ENCODE measurements at places on chromosomes 2 and 18.

- no peak for DNase-seq
Observed at GRCh38 chr2:61117534-61117933, 44.5 kb upstream of the C2orf74 start.

DNA sequence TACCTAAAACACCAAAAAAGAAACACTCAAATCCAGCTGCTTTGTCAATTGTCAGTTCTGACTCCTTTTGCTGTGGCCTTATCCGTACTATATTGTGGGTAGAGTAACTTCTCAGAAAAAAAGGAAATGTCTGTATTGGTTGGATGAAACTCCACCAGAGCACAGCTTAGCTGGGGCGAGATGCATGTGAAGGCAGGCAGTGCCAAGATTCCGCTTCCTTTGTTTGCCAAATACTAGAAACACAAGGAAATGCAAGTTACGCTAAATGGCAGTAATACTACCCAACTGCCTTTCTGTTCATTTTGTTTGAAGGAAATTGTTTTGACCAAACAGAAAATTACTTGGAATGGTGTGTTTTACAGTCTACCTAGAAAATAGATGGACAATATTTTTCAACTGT lies 10.0 kb downstream of the KLF11 start:
- no peak for DNase-seq

DNA sequence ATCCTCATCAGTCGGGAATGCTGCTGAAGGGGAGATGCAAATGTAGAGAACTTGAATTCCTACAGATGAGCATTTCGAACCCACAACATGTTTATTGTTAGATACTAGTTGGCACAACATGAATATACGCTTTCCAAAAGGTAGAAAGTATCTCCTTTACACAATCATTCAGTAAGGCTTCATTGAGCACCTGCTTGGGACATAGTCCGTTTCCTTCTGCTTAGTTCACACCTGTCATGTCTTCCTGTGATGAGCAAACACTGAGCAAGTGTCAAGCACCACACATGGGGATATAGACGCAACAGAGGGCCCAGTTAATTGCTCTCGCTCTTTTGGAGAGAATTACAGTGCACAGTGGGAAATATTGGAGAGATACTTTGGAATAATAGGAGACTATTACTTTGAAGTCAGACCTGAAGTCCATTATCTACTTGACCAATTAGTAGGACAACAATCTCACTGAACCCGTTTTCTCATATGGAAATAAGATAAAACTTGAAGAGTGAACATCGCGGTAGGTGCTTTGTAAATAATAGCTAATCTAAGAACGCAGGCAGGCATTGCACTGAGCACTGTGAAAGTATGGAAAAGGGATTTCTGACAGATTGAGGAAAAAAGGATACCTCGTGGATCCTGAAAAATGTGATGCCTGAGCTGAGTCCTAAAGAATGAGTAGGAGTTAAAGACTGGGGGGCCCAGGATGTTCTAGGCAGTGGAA lies 1.2 kb downstream of the CPSF3 start:
- no peak for DNase-seq

GRCh38 chr2:127448526-127448925 lies 30.3 kb downstream of the PROC start:
- no peak for DNase-seq

DNA sequence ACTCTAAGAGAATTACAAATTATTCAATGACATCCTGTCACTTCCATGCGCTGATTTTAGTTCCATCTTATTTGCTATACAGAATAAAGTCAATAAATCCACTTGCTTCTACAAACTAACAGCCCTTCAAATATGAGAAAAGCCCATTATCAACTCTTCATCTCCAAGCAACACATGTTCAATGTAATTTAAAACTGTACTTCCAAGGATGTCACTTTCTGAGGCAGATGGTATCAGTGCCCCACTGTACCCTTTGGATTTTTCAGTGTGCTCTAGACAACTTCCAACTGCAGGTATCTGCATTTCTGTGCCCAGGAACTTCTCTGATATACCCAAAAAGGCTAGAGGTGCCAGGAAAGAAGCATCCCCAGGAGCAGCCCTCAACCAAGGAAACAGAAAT lies 87.6 kb downstream of the SMAD2 start:
- no peak for DNase-seq

GRCh38 chr2:230512955-230513748 lies 97.2 kb downstream of the SP100 start:
- no peak for DNase-seq

- DNase-seq, result no peak
Observed at GRCh38 chr2:240508832-240509545, 48.8 kb downstream of the ANKMY1 start.

DNA sequence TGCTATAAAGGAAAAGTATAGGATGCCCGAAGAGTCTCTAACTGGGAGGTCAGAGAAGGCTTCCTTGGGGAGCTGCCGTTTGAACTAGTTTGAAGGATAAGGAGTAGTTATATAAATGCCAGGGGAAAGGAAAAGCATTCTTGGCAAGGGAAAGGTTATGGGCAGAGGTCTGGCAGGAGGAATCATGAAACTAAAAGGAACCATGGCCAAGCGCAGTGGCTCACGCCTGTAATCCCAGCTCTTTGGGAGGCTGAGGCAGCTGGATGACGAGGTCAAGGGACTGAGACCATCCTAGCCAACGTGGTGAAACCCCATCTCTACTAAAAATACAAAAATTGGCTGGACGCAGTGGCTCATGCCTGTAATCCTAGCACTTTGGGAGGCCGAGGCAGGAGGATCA lies 100.6 kb upstream of the MSH2 start:
- no peak for DNase-seq

- DNase-seq, result no peak
Observed at GRCh38 chr2:15315411-15315810, 245.7 kb downstream of the NBAS start.

GRCh38 chr2:96885432-96886347 lies 15.8 kb upstream of the SEMA4C start:
- no peak for DNase-seq

GRCh38 chr2:769771-770170 lies 92.6 kb upstream of the TMEM18 start:
- no peak for DNase-seq

DNA sequence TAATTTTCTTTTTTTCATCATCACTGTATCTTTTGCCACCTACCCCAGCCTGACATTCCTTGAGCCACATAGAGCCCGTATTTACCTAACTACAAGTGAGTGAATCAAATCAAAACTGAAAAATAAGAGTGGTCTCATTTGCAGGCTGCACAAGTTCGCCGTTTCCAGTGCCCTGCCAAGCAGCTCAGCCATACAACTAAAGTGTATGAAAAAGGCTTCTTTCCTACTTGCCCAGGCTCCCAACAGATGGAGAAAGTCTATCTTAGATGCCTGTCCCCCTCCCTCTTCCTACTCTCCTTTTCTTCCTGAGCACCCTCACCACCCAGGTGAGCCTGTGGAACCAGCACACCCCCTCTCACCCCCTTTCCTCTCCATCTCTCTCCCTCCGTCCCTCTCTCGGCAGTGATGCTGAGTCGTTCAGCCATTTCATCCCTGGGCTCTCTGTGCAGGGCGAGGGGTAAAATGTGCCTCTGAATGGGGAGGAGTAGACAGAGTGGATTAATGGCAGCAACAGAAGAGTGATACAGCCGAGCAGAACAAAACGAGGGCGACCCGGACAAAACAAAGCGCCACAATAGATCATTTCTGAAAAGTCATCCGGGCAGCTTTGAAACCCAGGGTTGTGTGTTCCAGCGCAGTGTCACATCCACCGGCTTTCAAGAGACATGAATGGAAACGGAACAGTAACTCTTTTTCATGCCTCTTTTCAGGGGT lies 65.0 kb upstream of the POU3F3 start:
- no peak for DNase-seq

DNA sequence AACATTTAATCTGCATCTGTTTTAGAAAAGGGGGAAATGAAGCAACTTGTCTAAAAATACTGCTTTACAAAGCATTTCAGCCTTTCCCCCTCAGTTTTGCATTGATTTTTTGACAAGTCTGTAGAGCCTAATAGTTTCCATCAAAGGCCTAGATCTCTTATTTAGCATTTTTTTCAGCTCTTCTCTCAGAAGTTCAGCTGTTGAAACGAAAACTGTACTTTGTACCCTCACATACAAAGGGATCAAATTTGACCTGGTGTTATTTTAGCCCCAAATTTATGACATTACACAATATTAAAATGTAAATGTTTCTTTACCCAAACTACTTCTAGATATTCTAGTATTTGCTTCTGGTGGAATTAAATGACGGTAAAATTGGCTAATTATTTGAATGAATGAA lies 13.0 kb downstream of the YPEL5 start:
- no peak for DNase-seq

GRCh38 chr18:12597760-12598159 lies 60.1 kb downstream of the SPIRE1 start:
- DNase-seq, result no peak

GRCh38 chr18:48336332-48336731 lies 72.9 kb downstream of the ZBTB7C start:
- no peak for DNase-seq

- DNase-seq, result no peak
Observed at GRCh38 chr2:28294451-28294850, 98.2 kb upstream of the FOSL2 start.

- no peak for DNase-seq
Observed at GRCh38 chr2:47459021-47459420, 56.1 kb downstream of the MSH2 start.

DNA sequence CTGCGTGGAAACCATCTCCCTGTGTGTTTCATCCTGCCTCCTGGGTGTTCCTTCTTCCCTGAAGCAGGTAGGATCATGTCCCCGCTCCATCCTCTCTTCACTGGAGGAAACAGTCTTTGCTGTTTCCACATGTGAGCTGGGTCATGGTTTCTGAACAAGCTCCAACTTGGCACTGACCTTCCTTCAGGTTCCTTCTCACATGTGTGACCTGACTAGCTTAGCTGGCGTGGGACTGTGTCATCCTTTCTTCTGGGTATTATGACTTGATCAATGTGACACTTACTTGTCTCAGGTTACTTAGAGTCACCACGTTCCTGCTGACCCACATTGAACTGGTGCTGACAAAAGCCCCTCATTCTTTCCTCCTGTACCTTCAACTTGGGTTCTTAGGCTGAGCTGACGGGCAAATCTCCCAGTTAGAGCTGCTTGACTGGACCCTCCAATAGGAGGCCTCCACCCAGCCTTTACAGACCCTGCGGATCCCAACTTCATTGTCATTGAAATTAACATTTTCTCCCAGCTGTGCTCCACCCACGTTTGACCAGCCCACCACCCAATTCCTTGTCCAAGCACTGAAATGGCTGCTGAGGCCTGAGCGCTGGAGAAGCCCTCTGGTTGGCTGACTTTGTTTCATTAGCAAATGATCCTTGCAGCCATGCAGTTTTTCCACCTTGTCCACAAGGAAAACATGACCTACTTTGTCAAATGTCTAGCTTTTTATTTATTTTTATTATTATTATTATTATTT lies 128.1 kb downstream of the DDX1 start:
- no peak for DNase-seq

DNA sequence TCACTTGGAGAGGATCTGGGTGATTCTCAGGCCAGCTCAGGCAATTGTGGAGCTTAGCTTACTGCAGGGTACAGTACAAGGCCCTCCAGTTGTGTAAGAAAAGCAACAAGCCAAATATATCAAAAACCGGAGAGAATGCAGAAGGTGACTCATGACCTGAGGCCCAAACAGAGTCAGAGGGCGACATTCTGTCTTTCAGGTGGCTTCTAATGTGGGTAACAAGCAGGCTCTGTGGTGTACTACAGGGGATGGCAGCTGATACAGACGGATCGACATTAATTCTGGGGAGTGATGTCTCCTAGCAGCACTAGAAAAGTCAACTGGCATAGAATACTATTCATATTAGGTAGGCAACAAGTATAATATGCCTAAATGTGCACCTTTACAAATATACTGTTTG lies 219.5 kb upstream of the SOX11 start:
- no peak for DNase-seq

DNA sequence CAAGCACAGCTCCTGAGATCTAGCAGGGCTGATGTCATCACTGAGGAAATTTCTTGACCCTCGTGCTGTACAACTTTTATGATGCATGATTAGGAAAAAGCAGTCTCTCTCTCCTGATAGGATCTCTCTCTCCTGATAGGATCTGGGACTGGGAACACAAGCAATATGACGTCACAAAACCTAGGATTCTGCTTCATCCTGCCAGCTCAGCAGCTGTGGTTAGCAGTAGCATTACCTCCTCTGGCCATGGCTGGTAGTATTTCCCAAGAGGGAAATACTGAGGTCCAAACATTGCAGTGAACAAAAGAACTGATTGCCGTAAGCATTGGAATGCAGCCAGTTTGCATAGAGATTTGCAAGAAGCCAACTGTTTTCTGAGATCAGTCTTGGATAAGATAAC lies 521.2 kb upstream of the POU3F3 start:
- DNase-seq, result no peak

DNA sequence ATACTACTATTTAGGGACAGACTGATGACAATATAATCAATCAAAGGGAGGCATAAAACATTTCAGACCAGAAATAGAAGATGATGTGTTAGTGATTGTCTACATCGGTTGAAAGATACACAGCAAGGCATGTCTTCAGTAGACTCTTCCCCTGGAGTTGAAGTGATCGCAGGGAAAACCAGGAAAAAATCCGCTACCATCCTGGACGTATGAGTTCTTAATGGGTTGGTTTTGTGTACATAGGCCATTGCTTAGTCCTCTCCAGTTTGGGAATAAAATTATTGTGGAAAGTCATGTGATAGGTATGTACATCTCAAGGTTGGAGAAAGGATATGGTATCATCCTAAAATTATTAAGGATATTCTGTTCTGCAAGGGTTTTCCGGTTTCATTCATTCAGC lies 4.3 kb downstream of the APCDD1 start:
- DNase-seq, result no peak

- DNase-seq, result no peak
Observed at GRCh38 chr2:28600181-28600580, 104.3 kb downstream of the PLB1 start.

DNA sequence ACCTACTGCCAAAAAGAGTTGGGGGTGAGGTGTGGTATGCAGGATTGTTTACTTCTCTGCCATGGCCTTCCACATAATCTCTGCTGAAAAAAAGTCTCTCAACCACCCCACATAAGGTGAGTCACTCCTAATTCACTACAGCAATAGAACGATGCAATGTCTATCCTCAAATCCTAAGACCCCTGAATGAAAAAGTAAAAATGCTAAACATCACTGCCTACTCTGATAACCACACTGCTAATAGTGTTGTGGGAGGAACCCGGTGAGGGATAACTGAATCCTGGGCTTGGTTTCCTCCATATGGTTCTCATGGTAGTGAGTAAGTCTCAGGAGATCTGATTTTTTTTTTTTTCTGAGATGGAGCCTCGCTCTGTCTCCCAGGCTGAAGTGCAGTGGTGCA lies 252.5 kb downstream of the PIEZO2 start:
- DNase-seq, result no peak

GRCh38 chr2:86366651-86367498 lies 29.4 kb upstream of the REEP1 start:
- no peak for DNase-seq

- no peak for DNase-seq
Observed at GRCh38 chr2:156562124-156562523, 125.9 kb downstream of the GPD2 start.

Measured in activated T-cell treated with anti-CD3 and anti-CD28 coated beads for 4 hours (primary cell).